ENCODE measurements at places on chromosomes 4 and X.

GRCh38 chrX:10981506-10981905 lies 129.6 kb upstream of the HCCS start:
- DNase-seq, result no peak

DNA sequence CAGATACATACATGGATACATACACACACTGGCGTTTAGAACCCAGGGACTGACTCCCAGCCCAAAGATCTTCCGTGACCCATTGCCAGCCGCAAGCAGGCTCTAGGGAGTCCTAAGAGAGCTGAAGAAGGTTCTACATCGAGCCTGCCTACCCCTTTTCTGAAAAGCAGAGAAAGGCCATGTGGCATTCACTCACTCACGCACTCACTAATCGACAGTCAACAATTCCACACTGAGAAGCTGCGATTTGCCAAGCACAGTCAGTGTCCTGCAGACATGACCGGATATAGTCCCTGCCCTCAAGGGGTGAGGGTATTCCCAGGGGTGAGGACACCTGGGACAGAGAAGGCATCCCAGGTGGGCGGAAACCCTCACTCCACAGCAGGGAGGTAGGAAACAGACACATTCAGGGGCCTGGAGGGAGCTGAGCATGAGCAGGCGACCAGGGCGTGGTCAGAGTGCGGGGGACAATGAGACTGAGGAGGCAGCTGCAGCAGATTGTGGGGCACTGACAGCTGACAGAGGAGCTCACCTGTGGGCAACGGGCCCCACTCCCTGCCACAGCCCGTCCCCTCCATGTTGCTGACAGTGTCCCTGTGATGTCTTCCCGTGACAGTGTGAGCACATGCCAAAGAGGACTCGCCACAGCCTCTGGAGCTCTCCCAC lies 13.2 kb upstream of the MAN2B2 start:
- no peak for DNase-seq

DNA sequence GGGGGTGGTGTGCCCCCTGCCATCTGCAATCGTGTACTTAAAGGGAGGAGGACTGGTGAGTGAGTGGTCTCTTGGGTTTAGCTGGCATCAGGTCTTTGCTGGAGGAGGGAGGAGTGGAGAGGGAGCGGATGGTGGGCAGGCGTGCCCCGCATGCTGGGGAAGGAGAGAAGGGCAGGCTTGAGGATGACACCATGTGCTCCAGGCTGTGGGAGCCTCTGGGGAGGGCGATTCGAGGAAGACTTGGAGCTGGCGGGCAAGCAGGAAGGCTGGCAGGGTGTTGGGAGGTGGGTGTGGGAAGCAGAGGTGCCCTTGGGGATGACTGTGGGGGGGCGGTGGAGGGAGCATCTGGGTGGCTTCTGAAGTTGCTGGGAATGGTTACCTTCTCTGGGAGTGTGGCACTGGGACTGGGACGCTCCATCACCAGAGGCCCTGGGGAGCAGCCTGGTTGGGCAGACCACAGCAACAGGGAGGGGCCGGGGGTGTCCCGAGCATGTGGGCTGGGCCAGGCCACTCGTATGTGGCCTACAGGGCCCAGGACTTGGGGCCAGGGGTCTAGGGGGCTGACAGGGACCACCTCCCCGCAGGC lies 30.8 kb upstream of the AFAP1 start:
- DNase-seq, result no peak

- DNase-seq, result no peak
Measured at GRCh38 chr4:127482049-127482448, 150.7 kb upstream of the INTU start.

DNA sequence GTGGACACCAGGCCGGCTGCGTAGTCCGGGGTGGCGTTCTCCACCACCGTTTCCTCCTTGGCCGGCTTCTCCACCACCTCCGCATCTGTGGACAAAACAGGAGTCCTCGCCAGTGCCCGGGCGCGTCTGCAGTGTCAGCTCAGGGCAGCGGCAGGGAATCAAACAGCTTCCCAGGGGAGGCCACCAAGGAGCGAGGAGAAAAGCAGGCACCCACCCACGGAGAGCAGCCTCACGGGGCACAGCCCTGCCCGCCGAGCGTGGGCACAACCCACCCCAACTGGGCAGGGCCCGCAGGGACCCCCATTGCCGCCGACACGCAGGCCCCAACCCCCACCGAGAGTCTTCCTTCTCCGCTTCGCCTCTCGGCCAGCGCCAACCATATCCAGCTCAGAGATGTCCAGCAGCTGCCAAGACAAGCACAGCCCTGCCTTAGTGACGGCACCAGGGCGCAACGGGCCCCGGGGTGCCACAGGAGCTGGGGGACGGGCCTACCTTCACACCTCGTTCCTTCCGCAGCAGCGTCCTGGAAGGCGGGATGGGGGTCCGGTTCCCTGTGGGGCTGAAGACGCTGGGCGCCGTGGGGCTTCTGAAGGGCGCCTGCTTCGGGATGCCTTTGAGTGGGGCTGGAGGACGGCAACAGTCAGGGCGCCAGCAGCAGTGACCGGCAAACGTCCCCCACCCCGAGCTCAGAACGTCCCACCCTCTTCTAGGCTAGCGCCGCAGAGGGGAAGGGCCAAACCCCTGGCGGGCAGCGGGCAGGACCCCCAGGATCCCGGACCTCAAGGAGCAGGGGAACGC lies 22.8 kb downstream of the NELFA start:
- DNase-seq, result no peak

DNA sequence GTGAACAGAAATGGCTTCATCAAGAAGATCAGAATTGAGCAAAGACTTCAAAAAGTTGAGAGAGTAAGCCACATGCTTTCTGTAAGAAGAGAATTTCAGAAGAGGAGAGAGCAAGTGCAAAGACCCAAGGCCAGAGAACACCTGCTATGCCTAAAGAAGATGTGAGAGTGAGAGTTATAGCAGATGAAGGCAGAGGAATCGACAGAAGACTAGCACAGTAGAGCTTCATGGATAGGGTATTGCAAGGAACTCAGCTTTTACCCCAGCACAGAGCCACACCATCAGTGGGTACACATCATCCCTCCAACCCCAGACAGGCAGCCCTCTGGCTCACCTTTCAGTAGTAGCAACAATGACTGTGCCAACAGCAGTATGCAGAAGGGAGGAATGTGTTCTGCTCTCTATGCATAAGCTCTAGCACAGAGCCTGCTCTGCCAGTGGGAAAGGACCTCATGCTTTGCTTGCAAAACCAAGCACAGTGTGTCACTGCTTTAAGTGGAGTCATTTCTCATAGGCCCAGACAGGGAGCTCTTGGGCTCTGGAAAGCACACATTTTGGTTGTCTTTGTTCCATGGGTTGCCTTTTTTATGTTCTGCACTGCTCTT lies 318.6 kb downstream of the NAF1 start:
- DNase-seq, result no peak

DNA sequence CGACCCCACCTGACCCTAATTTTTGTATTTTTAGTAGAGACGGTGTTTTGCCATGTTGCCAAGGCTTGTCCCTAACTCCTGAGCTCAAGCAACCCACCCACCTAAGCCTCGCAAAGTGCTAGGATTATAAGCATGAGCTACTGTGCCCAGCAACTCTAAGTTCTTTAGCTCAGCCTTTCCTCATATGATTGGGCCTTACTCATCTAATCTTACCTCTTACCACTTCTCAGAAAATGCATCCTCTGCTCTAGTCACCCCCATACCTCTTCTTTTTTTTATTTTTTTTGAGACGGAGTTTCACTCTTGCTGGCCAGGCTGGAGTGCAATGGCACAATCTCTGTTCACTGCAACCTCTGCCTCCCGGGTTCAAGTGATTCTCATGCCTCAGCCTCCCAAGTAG lies 35.6 kb upstream of the UGDH start:
- DNase-seq, result no peak

DNA sequence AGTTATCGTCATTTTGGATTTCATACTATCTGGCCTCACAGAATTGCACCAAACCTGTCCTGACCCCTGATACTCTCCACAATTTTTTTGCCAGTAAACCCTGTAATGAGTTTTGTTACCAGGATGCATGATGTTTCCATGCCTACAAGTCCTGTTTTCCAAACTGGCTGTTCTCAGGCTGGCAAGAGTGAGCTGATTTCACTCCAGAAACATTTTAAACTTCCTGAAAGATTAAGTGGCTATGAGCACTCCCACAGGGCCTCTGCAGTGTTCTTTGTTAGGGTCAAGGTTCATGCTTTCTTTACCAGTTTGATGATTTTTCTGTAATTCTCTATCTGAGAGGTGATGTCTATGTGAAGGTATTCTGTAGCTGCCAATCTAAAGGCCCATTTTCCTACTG lies 31.7 kb upstream of the PDLIM3 start:
- no peak for DNase-seq

- no peak for DNase-seq
Measured at GRCh38 chrX:49066278-49066677, 7.5 kb downstream of the CCDC120 start.

Measured in endothelial cell (in vitro differentiated cells).